ENCODE measurements at places on chromosomes 11 and 22.

DNA sequence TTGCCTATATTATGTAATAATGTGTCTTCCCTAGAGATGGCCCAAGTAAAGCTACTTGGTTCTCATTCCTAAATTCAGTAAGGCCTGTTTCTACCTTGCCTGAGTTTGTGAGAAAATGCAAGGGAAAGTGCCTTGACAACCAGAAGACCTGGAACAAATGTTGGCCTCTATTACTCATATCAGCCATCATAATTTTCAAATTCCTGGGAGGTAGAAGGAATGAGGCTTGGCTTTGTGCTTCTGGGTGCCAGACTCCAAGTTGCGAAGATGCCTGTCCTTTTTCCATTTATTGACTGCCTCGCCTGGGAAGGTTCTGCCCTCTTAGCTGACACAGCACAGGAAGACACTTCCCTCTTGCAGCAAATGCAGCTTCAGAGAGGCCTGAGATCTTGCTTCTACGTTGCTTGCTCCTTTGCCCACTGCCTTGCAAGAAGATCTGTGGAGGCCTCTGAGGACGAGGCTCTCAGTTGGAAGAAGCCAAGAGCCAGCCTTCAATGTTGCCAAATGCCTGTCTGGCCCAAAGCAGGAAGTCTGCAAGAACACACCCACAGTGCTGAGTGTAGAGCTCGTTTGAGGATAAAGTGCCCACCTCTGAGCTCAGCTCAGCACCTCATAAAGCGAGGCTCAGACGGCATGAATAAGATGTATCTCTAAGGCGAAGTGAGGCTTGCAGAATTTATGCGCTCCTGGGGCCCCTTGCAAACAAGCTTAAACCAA lies 120.1 kb downstream of the GALNT18 start:
- ATAC-seq, result peak; percentile 14

GRCh38 chr11:94776351-94777321 lies 8.5 kb downstream of the AMOTL1 start:
- peak; percentile 40 for ATAC-seq

GRCh38 chr22:47167056-47167455 lies 404.6 kb downstream of the TBC1D22A start:
- no peak for ATAC-seq

- ATAC-seq, result no peak
These were observed 16.8 kb downstream of the CUL5 start for GRCh38 chr11:108025387-108026080.

DNA sequence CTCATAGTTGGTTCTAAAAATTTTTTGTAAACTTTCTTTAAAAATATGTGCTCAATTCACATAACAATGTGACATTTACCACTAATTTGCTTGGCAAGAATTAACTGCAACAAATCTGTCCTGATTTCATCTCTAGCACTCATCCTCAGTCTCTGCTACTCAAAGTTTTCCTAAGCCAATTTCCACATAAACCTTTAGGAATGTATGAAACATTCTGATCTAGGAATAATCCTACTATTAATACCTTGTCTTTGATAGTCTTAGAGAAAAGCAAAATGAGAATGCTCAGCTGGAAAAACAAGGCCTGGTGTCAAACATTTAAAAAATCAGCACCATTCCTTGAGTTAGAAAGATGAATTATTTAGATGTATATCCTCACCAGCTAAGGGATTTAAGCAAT lies 114.3 kb downstream of the CD44 start:
- peak; percentile 63 for ATAC-seq

DNA sequence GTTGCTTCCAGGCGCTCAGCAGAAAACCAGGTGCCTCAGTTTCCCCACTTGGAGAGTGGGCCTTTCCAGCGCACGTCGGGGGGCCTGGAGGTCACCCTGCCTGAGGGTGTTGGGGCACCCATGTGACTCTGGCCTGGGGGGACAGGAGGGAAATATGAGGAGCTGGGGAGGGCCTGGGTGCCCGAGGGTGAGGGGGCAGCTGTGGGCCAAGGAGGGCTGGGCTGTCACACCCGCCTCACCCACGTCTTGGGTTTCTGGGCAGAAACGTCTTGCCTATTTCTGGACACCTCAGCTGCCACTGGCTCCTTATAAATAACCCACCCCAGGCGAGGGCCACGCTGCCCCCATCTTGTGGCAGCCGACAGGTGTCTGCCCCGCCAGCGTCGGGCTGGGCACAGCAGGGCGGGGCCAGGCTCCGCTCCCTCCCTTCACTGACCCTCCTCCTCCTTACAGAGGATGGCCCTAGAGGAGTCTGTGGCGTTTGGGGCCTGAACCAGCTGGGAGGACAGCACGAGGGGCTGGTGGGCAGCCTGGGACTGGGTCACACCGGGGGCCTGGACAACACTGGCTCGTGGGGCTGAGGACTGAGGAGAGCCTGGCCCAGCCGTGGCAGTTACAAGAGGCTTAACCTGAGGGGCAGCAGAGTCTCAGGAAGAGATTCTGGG lies 1.5 kb downstream of the TNNT3 start:
- no peak for ATAC-seq

DNA sequence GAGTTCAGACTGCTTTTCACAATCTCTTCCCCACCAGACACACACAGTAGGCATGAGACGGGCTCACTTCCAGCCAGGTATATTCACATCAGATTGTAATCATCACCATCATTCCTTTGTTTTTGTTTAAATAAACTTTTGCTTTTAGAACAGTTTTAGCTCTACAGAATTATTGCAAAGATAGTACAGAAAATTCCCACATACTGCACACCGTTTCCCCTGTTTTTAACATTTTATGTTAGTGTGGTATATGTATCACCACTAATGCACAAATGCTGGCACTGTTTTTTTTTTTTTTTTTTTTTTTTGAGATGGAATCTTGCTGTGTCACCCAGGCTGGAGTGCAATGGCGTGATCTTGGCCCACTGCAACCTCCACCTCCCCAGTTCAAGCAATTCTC lies 83.3 kb upstream of the ANO1 start:
- no peak for ATAC-seq

GRCh38 chr11:128156486-128156885 lies 430.9 kb downstream of the ETS1 start:
- ATAC-seq, result no peak

- ATAC-seq, result no peak
These were observed 49.6 kb downstream of the NUP98 start for GRCh38 chr11:3747704-3748103.

GRCh38 chr22:50082197-50082715 lies 3.0 kb downstream of the MLC1 start:
- no peak for ATAC-seq

DNA sequence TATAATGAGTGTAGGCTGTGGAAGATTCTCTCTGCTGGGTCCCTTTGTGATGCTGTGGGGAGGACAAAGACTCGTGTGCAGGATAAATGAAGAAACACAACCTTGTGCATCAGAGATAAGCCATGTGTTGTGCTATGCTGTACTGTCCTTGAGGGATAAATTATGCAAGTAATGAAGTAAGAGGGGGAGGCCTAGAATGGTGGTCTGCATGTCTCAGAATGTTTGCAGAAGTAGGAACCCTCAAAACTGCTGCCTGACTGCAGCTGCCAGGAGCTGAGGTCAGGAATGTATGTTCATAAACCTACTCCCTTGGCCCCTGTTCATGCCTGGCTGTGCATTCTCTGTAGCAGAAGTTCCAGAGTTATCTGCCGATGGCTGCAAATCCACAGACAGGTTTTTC lies 4.6 kb upstream of the SMCO4 start:
- ATAC-seq, result no peak

DNA sequence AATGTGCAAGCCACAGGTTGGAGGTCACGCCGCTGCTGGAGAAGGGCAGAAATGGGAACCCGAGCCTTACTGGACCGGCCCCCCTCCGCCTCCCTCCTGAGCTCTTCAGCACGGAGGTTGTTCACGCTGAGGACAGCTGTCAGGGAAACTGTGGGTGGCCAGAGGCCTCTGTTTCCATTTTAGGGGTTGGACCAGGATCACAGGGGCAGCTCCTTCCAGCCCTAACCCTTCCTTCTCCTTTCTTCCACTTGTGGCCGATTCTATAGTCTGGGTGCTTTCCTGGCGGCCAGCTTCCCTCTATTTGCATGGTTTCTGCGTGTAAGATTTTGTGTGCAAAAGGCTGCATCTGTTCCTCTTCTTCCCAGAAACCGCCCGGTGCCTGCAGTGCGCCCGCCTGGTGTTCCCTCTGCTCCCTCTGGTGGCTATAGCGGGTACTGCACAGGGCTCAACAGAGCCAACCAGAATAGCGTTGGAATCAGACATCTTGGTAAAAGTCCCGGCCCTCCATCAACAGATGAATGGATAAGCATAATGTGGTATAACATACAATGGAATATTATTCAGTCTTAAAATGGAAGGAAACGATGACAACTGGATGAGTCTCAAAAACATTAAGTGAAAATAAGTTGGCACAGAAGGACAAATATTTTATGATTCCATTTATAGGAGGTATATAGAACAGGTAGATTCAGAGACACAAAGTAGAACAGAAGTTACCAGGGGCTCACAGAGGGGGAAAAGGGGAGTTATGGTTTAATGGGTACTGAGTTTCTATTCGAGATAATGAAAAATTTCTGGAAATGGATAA lies 8.4 kb upstream of the SLC22A8 start:
- ATAC-seq, result peak; percentile 90

- ATAC-seq, result no peak
These were observed 67.9 kb downstream of the KCNC1 start for GRCh38 chr11:17802491-17802890.

- ATAC-seq, result no peak
These were observed 54.0 kb upstream of the GCAT start for GRCh38 chr22:37753746-37754145.

GRCh38 chr11:12838463-12839123 lies 164.4 kb downstream of the TEAD1 start:
- ATAC-seq, result peak; percentile 63

GRCh38 chr22:30292069-30292970 lies 3.0 kb upstream of the CASTOR1 start:
- ATAC-seq, result no peak

- ATAC-seq, result no peak
These were observed 92.2 kb upstream of the ALKBH3 start for GRCh38 chr11:43788421-43788820.

DNA sequence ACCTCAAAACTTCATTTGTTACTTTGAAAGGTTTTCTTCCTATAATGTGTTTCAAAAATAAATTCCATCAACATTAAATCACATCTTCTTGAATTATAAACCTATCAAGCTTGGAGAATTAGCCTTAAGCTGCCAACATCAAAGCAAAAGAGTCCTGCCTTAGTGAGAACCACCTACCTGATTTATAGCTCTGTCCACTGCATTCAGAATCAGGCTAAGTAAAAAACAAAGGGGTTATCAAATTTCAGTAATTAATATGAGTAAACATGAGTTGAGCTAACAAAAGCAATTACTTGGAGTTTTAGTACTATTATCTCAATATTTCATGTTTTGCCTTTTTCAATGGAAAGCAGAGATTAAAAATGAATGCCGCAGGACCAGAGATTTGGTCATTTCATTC lies 73.9 kb downstream of the CADM1 start:
- ATAC-seq, result no peak

- no peak for ATAC-seq
These were observed 95.8 kb upstream of the ALKBH3 start for GRCh38 chr11:43784866-43785265.

GRCh38 chr11:16337421-16338213 lies 18.7 kb downstream of the SOX6 start:
- no peak for ATAC-seq

- no peak for ATAC-seq
These were observed 66.2 kb downstream of the THAP12 start for GRCh38 chr11:76314741-76315090.

- ATAC-seq, result no peak
These were observed 41.9 kb upstream of the PDGFD start for GRCh38 chr11:104205838-104206237.

DNA sequence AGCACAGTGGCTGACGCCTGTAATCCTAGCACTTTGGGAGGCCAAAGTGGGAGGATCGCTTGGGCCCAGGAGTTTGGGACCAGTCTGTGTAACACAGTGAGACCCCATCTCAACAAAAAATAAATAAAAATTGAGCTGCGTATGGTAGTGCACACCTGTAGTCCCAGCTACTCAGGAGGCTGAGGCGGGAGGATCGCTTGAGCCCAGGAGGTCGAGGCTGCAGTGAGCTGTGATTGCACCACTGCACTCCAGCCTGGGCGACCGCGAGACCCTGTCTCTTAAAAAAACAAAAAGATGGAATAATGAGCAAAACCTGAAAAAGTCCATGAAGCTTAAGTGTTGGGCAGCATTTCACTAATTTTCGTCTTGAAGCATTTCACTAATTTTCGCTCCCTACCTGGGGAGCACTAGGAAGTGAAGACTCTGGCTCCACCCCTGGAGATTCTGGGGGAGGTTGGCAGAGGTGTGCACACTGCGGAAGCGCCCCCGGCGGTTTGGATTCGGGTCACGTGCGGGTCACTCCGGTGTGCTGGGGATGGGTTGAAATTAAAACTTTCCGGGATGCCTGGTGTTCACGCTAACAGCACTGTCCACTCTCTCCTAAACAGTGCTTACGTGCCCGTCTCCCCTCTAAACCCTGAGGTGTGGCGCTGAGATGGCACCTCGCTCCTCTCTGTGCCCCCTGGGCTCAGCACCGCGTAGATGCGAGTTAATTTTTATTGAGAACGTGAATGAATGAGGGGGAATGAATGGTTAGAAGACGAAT lies 906 bp upstream of the NAA40 start:
- ATAC-seq, result no peak

DNA sequence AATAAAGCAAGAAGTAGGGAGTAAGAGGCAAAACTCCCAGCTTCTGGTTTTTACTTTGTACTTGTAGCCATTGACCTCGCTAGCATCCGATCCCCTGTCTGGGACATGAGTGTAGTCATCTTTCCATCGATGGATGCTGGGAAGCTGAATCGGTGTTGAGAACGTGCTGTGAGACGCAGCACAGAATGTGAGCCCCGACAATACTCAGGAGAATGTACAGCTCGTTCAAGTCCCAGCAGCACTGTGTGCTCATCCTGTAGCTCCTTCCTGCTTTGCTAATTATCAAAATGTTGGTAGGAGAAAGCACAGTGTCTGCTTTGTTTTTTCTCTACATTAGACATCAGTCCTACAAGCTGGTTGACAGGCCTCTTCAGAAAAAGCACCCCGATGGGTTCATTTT lies 56.6 kb downstream of the JAM3 start:
- no peak for ATAC-seq

GRCh38 chr22:28031383-28031922 lies 112.4 kb upstream of the PITPNB start:
- no peak for ATAC-seq

- ATAC-seq, result no peak
These were observed 109.6 kb downstream of the TRIM29 start for GRCh38 chr11:120028181-120028896.

- ATAC-seq, result no peak
These were observed 78.9 kb downstream of the KCNC1 start for GRCh38 chr11:17813391-17814059.

- peak; percentile 71 for ATAC-seq
These were observed at the start of gene NOX4 for GRCh38 chr11:89490981-89491690. Gene NOX4 (minus strand): TSS chr11:89491375. CDS start chr11:89491246, 129 bp downstream.

- ATAC-seq, result no peak
These were observed 780.2 kb downstream of the BRD1 start for GRCh38 chr22:49047447-49047846.

Data from gastroesophageal sphincter (tissue), 4 donors.